PC-9 (cell line): ENCODE measurements at places on chromosomes 5 and 9. TPM values are rescaled to one million over a fixed set of nuclear protein-coding genes. Genes with fewer than 3 reads are reported as not detected.

The IL5 gene
- not detected in 2 replicates for total RNA-seq

The OCLN gene
- total RNA-seq = 66.5 and 77.4 TPM in 2 replicates

GRCh38 chr9:127528422-127529251 lies 77.3 kb downstream of the LRSAM1 start:
- no peak overlapping the region for H3K27ac ChIP-seq
- no peak for DNase-seq
- H3K4me1 ChIP-seq = 0 out of 2 replicates have a peak, but pooled peaks cover 2% of the 10 kb centered on the region

The TAF7 gene
- total RNA-seq = 56.1 and 57.6 TPM in 2 replicates

The TAS2R1 gene
- total RNA-seq = not detected in 2 replicates
